ENCODE measurements at places on chromosomes 2 and 18.

GRCh38 chr18:76922107-76922506, 99.8 kb downstream of the ZNF236 start:
- DNase-seq = peak; percentile 33

DNA sequence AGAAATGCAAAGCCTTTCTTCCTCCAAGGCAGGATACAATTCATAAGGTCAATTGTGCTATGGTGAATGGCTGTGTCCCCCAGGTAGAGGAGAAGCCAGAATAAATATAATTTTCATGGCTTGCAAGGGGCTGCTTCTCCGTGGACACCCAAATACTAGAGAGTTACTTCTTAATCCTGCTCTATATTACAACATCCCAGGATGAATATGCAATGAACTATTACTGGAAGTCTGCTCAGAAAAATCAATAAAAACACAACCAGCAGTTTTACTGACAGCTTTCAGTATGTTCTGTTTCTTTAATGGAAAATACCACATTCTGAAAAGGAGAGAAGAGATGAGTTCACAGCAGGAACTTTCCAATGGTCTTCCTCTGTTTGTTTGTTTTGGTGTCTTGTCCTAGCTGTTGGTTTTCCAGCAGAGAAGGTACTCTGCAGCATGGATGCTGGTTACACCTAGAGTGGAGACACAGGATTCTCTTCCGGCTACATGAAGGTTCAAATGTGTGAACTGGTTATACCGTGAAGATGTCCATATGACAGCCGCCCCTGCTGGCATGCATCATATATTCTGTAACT, 213.0 kb downstream of the PID1 start:
- no peak for DNase-seq

- DNase-seq = no peak
Observed at GRCh38 chr2:238154570-238154969, 4.2 kb upstream of the ERFE start.

- peak; percentile 25 for DNase-seq
Observed at GRCh38 chr18:22471546-22472131, 53.9 kb upstream of the CTAGE1 start.

DNA sequence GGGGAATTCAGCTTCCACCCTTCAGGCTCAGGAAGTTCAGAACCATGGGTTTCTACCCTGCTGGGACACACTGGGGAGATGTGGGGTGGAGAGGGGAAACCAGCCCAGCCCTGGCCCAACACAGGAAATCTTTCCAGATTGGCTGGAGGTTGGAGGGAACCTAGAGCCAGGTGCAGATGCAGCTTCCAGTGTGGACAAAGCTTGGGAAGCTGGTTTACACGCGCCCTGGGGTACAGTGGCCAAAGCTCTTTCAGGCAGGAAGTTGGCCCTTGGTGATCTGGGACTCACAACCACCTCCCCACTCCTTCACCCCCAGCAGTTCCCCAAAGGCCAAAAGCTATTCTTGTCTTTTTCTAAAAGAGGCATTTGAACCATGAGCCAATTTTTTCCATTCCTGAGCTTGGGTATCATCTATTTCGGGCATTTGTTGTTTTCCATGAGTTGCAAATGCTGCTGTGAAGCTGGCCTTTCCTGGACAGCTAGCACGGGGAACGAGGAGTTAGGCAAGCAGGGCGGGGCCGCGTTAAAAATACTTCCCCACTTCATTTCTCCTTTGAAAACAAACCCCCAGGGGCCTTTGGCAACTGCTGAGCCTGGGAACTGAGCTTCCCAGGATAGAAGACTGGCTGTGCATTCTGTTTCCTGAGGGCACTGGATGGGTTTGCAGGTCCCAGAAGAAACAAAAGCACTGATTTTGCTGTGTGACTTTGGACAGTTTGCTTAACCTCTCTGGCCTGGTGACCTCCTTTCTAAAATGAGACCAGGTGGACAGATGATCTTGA, 3.1 kb upstream of the ARID5A start:
- peak; percentile 93 for DNase-seq

DNA sequence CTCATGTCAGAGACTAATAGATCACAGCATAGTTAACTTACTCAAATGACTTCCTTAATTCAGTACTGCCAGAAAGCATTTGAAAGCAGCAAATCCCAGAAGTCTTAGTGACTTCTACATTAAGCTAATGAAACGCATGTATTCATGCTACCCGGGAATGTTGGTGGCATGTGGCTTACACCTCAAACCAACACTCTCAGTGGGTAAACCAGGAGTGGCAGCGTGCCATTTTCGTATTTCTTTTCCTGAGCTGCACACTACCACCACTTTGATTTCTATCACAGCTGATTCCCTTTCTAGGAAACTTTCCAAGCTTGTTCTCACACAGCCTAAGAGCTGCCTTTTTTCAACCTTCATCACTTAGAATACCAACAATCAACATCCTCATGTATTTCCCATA, 646.6 kb downstream of the NRXN1 start:
- DNase-seq = no peak

DNA sequence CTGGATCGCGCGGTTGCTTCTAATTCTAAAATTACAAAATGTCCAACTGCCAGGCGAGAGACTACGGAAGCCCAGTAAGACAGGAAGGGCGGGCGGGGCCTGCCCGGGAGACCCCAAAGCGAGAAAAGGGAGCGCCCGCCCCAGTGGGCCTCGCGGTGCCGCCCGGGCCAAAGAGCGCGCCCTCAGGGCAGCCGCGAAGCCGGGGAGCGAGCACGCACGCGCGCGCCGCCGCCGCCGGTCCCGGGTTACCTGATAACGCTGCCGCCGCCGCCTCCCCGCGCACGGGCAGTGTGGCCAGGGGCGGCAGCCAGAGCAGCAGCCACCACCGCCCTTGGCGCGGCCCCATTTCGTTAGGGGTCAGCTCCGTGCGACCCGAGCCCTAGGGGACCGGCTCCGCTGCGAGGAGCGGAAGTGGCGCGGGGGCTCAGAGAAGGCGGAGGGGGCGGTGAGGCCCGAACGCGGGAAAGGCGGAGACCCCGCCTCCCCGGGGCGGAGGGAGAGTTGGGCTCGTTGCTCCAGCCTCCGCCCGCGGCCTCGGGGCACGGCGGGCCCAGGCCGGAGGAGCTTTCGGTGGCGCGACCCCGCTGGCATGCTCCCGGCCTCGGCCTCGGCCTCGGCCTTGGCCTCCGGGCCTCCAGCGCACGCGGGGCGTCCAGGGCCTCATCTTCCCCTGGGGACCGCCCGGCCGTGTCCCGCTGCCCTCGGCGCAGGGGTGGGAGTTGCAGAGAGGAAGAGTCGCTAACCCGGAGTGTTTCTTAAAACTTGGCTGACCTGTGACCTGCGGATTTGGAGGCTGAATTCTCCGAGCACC, at the start of gene NEMP2:
TSS of gene NEMP2 (minus strand) at position 413 of the 811 bp plus-strand sequence. CDS start at position 346, 67 bp downstream.
- peak; percentile 48 for DNase-seq

GRCh38 chr2:73374269-73374668, 11.4 kb upstream of the ALMS1 start:
- no peak for DNase-seq

DNA sequence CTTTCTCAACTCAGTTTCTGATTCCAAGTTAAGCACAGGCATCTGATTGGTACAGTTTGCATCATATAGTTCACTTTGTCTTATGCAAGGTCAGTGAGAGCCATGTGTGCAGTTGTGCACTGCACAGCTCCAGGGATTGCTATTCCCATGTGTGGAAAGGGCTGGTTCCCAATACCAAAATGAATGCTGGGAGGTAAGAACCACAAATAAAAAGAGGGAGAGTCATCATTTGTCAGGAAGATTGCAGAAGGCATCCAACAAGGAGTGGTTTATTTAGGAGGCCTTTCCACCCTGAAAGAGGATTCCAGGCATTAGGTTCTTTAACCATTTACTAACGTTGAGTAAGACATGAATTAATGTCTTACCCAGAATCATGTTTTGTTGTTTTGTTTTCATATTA, 141.2 kb upstream of the ST6GAL2 start:
- no peak for DNase-seq

DNA sequence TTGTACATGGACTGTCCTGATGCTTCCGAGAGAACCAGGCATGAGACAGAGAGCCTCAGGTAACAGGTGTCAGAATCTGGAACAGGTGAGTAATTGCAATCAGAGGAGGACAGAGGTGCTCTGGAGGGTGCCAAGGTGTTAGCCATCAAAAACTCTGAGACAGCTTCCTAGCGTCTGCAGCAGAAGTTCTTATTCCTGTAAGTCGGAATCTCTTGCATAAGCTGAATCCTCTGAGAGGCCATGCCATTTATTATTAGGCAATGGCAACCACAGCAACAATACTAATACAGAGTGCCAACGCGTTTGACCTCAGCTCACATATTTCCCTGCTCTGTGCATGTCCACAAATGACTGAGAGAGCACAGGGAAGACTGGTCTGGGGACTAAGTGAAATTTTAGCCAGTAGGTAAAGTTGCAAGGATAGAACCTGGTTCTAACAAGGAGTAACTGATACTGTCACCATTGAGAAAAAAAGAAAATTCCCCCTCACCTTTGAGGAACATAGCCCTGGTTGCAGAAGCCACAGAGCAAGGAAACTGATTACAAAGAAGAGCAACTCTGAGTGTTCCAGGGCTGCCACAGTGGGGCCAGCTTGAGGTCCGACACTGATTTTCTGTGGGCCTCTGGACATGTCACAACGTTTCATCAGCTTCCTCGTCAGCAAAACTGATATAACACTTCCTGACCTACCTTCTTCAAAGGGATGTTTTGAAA, 55.1 kb upstream of the ACSL3 start:
- DNase-seq = no peak

- no peak for DNase-seq
Observed at GRCh38 chr18:55337138-55337537, 250.9 kb downstream of the TCF4 start.

DNA sequence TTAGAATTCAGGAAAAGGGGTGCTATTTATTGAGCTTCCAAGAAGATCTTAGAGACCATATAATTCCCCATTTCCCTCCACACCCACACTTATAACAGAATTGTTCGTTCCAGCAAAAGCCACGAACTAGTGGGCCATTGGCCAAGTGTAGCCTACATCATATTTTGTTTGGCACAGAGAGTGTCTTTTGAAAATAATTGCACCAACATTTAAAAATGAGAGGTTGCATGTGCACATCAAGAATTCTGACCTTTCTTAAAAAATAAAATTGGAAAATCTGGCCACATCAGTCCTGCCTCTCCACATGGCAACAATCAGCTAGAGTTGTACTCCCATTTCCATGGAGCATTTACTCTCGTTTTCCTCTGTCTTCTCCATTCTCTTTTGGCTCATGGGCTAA, 655.5 kb upstream of the FANCL start:
- no peak for DNase-seq

- no peak for DNase-seq
Observed at GRCh38 chr2:26162963-26163362, 9.9 kb upstream of the GAREM2 start.

- no peak for DNase-seq
Observed at GRCh38 chr2:127530245-127531140, 4.2 kb upstream of the IWS1 start.

- no peak for DNase-seq
Observed at GRCh38 chr2:204059016-204059415, 122.5 kb downstream of the ICOS start.

GRCh38 chr18:25230658-25231326, 121.2 kb downstream of the ZNF521 start:
- DNase-seq = peak; percentile 66

DNA sequence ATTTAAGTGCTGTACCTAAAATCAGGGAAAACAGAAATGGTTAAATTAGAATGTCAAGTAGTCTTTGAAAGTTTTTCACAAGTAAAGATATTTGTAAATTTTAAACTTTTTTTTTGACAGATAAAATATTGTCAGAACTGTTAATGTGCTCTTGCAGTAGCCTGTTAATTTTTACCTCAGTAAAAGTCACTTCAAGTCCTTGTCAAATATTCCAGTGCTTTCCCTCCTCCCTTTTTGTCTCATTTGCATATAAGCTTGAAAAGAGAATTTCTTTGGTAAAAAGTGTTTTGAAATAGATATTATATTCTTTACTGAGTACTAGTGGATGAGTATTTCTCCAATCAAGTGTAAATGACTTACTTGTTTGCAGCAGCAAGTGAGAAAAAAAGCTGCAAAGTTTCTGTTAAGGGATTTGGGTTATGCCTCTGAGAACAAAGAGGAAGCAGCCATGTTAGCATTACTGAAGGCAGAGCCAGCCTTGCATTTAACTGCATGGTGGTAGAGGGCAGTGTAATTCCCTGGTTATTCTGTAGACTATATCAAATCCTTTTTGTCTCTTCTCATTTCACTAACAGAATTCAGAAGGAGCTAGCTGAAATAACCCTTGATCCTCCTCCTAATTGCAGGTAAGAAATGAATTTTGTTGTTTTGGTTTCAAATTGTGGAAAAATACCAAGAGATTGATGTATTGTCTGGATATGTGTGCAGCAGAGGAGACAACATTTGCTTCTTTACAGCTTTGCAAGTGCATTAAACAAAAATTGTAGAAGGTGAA, 3.2 kb downstream of the UBE2E3 start:
- DNase-seq = peak; percentile 22

- no peak for DNase-seq
Observed at GRCh38 chr18:57353137-57353939, 981 bp downstream of the ST8SIA3 start.

GRCh38 chr2:71992036-71992435, 155.6 kb downstream of the CYP26B1 start:
- DNase-seq = no peak

GRCh38 chr2:224958462-224958857, 83.8 kb downstream of the DOCK10 start:
- no peak for DNase-seq

- peak; percentile 54 for DNase-seq
Observed at GRCh38 chr2:38947241-38948239, 57.9 kb downstream of the ARHGEF33 start.

GRCh38 chr2:57516698-57517340, 529.8 kb upstream of the VRK2 start:
- DNase-seq = peak; percentile 1

Measured in hepatic stellate cell (primary cell).